Hepatocyte (in vitro differentiated cells): ENCODE measurements at places on chromosomes 13 and 19. TPM values are rescaled to one million over a fixed set of nuclear protein-coding genes. Genes with fewer than 3 reads are reported as not detected.

GRCh38 chr19:35514282-35514809, 897 bp upstream of the DMKN start:
- DNase-seq, result peak; percentile 39

DNA sequence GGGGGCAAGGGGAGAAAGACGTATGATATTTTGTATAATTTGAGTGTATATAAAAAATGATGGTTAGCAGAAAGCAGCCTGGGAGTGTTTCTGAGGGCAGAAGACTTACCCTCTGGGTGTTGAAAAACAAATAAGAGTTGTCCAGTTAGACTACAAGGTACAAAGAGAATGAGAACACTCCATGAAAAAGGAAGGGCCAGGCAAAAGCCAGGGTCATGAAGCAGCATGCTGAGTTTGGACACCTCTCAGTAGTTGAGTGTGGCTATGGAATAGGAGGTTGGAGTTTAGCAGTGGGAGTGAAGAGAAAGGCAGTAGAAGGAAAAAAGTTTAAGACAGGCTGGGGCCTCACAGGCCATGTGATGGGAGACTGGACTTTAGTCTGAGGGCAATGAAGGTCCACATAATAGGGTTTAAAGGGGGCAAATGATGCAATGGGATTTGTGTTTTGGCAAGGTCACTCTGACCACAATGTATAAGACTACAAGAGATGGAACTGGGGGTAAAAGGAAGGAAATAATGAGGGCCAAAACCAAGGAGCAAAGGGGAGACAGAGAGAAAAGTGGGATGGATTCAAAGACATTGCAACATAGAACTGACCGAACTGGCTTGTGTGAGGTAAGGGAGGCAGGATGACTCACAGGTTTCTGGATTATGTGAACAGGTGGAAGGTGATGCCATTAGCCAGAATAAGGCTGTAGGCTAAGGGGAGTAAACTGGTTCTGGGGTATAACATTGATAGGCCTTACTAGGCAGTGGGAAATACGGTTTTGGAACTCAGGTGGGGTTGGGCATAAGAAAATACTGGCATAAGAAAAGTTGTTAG, 76.6 kb downstream of the SERP2 start:
- peak; percentile 69 for DNase-seq

- no peak for DNase-seq
Measured at GRCh38 chr13:23496255-23496654, 62.8 kb upstream of the SACS start.

GRCh38 chr19:48913114-48913889, 13.2 kb downstream of the NUCB1 start:
- DNase-seq, result no peak

- DNase-seq, result no peak
Measured at GRCh38 chr19:633786-634639, 676 bp upstream of the POLRMT start.

The APLP1 gene
- polyA plus RNA-seq, result 115 and 147 TPM in 2 replicates

DNA sequence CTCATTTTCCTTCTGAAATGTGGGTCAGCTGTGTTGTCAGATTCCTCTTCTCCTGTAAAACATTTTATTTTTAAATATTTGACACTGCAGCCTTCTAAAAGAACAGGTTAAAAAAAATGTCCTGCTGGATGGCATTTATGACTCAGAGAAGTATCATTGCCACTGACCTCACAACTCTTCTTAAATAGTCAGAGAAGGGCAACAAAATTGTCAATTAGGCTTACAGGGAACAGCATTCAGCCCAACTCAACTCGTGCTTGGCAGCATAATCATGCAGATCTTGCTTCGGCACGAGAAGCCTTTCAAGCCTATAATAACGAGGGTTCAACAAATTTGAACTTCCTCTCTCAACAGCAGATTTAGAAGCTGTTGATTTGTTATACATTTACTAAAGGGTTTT, 296.7 kb upstream of the DACH1 start:
- DNase-seq, result no peak

DNA sequence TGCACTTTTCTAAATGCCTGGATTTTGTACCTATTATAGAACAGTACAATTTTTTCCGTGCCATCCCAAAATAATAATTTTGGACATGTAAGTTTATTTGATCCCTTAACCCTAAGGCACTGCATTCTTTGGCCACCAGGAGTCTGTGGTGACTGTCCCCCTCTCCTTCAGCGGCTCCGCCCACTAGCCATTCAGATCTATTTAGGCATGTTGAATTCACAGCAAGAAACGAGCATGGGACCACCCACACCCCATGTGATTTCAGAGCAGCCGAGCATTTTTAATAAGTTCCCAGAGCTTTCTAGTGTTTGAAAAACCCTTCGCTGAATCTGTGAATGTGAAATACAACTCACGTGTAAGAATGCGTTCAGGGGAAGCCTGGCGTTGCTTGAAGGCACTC, 567.5 kb downstream of the MYO16 start:
- no peak for DNase-seq

The ERICH6B gene
- 0.52 and 0.96 TPM in 2 replicates for polyA plus RNA-seq

The URAD gene
- polyA plus RNA-seq, result 35.7 and 38.1 TPM in 2 replicates

DNA sequence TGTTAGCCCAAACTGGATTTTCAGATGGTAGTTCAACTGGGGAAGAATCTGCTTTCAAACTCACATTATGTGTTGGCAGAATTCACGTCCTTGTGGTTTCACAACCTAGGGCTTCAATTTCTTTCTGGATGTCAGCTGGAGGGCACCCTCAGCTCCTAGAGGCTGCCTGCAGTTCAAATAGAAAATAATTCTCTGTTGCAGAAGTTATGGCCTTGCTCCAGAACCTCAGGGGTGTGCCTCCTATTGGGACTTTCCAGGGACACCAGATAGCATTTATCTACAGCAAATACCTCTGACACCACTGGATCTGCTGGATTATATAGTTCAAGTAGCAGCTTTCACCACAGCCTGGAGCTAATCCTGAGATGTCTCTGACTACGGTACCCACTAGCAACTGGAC, 11.8 kb upstream of the RB1 start:
- peak; percentile 20 for DNase-seq

DNA sequence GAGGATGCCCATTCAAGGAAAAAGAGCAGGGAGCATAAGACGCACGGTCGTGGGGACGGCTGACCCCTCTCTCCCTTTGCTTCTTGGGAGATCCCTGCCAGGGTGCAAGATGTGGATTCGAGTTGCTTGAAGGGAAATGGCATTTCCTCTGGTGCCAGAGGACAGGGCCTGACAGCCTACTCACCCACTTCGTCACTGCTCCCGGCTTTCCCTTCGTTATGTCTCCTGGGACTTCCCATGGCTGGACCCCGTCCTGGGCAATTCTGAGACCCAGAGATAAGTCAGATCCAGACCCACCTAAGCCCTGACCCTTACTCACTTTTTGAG, 1.2 kb downstream of the TBC1D17 start:
- no peak for DNase-seq

DNA sequence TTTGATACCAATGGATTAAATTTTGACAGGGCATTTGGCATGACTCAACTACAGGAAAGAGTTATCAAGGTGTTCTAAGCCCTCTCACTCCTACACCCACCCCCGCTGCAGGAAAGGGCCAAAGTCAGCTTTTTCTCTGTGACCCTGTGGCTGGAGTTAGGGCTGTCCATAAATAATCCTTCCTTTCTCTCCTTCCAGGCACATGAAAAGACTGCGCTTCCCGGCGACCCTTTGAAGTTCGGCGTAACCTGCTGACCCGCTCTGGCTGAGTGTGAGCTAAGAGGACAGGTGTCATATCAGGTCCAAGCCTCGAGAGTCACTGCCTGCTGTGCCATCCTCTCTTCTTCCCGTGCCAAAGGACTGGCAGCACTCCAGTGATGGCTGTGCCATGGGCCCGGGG, 25.6 kb downstream of the ZNF114 start:
- no peak for DNase-seq

DNA sequence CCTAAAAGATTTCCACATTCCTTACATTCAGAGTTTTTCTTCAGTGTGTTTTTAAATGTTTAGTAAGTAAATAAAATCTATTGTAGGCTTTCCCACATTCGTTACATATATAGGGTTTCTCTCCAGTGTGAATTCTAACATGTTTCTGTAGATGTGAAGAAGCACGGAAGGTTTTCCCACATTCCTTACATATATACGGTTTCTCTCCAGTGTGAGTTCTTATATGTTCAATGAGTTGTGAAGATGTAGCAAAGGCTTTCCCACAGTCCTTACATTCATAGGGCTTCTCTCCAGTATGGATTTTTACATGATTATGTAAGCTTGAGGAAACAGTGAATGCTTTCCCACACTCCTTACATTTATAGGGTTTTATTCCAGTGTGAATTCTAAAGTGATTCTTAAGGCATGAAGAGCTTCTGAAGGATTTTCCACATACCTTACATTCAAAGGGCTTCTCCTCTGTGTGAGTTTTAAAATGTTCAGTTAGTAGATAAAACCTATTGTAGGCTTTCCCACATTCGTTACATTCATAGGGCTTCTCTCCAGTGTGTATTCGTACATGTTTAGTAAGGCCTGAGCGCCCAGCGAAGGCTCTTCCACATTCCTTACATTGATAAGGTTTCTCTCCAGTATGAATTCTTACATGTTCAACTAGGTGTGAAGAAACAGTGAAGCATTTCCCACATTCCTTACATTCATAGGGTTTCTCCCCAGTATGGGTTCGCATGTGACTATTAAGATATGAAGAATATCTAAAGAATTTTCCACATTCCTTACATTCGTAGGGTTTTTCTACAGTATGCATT, 18.2 kb downstream of the ZNF121 start:
- DNase-seq, result no peak

The PLK5 gene
- 0.12 and 0.53 TPM in 2 replicates for polyA plus RNA-seq

The KPTN gene
- polyA plus RNA-seq, result 22.6 and 25.4 TPM in 2 replicates

DNA sequence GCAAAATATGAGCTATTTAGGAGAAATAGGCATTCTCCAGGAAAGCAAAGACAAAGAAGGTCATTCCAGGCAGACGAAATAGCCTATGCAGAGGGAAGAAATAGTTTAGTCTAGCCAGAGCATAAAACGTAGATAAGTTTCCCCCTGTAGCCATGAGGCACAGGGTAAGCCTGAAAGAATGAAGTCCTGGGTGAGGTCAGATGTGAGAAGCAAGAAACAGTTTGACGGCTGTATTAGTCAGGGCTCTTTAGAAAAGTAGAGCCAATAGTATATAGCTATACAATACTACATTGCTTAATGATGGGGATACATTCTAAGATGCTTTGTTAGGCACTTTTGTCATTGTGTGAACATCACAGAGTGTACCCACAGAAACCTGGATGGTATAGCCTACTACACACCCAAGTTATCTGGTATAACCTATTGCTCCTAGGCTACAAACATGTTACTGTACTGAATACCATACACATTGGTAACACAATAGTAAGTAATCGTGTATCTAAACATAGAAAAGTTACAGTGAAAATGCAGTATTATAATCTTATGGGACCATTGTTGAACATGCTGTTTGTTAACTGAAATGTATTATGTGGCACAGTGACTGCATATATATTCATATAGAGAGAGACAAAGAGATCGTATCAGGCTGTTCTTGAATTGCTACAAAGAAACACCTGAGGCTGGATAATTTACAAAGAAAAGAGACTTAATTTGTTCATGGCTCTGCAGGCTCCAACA, 59.3 kb upstream of the WDFY2 start:
- DNase-seq, result peak; percentile 19

DNA sequence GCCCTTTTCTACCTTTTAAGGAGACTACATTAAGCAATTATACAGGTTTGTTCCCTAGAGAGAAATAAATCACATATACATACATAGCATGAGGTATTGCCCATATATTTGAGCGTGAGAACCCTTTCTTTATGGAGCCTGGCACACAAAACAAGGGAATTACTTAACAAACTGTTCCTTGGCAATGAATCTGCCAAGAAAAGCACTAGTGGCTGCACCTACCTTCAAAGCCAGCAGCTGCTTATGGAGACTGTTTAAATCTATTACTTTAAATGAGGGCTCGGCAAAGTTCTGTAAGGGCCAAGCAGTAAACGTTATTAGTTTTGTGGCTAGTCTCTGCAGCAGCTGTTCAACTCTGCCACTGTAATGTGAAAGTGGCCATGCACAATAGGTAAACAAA, 7.0 kb downstream of the RFX1 start:
- DNase-seq, result no peak

The GRIK5 gene
- polyA plus RNA-seq, result 0.34 and 0.50 TPM in 2 replicates

The KCNRG gene
- polyA plus RNA-seq, result 0.24 and 0.57 TPM in 2 replicates

The ZFR2 gene
- polyA plus RNA-seq, result 1.7 and 3.3 TPM in 2 replicates

The NLRP11 gene
- not detected in 2 replicates for polyA plus RNA-seq

The ELSPBP1 gene
- 0.28 and 1.9 TPM in 2 replicates for polyA plus RNA-seq

GRCh38 chr13:45341799-45342500, 967 bp upstream of the TPT1 start:
- no peak for DNase-seq
